ENCODE measurements at places on chromosomes 13 and 19. TPM values are rescaled to one million over a fixed set of nuclear protein-coding genes. Genes with fewer than 3 reads are reported as not detected.

The KLK3 gene
- total RNA-seq = not detected

The FAAP24 gene
- 2.4 TPM for total RNA-seq

The HRC gene
- not detected for total RNA-seq

The DIRAS1 gene
- 4.9 TPM for total RNA-seq

The FUT2 gene
- total RNA-seq = not detected

GRCh38 chr13:44498502-44498901 lies 77.6 kb downstream of the TSC22D1 start:
- no peak for DNase-seq

GRCh38 chr13:93788456-93788855 lies 561.8 kb downstream of the GPC6 start:
- no peak for DNase-seq

- DNase-seq = no peak
Measured at GRCh38 chr13:107217251-107217650, 649.3 kb upstream of the ARGLU1 start.

DNA sequence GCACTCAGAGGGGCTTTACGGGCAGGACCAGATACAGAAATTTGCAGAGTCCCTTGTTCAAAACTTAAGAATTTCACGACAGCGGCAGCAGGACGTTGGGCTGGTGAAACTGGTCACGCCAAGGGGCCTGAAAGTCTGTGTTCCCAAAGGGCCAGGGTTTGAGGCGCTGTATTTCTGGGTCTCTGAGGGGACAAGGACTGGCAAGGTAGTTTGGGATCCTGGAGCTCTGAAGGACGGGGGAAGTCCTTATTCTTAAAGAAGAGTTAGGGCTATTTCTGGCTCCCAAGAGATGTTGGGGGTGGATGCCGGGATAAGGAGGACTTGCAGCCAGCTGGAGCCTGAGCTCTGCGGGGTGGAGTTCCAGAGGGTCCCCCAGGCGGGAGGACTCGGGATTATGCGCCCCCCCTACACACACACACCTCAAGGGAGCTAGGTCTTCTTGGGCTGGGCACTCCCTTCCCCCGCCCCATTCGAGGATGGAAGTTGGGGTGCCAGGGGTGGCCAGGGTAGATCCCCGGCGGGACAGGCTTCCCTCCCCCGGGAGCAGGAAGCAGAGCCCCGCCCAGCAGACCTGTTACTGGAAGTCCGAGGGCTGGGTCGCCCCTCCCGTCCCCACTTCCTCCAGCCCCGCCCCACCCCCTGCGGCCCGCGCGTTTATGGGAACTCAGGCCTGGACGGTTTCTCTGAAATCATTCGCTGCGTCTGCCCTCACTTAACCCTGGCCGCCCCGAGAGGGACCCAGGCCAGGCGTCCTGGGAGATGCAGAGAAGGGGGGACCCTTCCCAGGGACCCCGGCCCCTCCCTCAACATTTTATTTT lies 5.6 kb downstream of the BCL3 start:
- DNase-seq = peak; percentile 90

DNA sequence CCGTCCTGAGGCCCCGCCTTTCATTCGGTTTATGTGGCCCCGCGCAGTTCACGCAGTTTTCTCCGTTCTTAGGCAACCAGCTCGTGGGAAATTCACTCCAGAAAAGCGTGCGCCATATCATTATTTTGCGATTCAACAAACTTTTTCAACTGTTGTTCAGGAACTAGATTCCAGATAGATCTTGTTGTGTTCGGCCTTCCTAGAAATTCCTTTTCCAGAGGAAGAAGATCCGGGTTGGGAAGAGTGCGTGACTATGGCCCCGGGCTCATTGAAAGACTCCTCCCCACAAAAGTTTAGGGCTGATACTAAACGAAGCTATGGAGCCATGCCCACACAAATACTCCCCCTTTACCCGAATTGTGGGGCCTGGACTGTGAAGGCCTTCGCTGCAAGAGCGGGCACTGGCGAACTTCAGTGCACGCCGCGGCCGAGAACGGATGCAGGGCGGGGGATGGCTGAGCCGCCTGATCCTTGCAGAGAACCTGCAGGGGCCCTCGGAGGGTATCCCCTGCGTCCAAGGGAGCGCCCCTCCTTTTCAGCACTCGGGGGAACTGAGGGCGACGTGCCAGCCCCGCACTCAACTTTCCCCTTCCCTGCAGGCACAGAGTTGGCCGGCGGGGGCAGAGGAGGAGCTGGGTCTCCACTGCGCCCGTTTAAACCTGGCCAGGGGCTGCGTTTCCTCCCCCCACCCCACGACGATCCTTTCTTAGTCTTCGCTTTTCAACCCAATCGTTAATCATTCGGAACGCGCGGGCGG lies 904 bp upstream of the SOX1 start:
- no peak for DNase-seq

DNA sequence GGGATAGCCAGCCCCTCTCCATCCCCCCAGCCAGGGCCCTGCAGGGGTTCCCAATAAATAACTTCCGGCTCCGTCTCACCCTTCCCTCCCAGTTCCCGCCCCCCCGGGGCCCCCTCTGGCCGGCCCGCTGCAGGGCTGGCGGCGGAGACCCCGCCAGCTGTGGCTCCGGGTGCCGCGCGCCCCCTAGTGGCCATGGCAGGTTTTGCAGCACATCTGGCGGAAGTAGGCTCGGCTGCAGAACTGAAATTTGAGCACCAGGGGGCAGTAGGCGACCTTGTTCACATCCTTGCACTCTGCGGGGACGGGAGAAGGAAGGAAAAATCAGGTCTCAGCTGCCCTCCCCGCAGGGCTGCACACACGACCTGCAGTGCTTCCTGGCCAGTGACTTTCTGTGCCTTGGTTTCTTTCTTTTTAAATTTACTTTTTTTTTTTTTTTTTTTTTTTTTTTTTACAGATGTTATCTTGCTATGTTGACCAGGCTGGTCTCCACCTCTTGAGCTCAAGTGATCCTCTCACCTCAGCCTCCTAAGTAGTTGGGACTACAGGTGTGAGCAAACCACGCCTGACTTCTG lies 3.6 kb upstream of the MYO1F start:
- peak; percentile 81 for DNase-seq

DNA sequence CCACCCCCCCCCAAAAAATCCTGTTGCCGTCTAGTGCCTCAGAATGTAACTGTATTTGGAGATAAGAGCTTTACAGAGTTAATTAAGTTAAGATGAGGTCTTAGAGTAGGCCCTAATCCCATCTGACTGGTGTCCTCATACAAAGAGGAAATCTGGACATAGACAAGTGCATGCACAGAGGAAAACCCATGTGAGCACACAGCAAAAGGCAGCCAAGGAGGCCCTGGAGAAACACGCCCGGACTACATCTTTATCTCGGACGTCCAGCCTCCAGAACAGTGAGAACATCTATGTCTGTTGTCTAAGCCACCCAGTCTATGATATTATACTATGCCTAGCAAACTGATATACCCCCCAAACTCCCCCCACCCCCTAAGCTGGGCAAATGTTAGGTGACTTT lies 193.8 kb downstream of the KATNAL1 start:
- peak; percentile 39 for DNase-seq

DNA sequence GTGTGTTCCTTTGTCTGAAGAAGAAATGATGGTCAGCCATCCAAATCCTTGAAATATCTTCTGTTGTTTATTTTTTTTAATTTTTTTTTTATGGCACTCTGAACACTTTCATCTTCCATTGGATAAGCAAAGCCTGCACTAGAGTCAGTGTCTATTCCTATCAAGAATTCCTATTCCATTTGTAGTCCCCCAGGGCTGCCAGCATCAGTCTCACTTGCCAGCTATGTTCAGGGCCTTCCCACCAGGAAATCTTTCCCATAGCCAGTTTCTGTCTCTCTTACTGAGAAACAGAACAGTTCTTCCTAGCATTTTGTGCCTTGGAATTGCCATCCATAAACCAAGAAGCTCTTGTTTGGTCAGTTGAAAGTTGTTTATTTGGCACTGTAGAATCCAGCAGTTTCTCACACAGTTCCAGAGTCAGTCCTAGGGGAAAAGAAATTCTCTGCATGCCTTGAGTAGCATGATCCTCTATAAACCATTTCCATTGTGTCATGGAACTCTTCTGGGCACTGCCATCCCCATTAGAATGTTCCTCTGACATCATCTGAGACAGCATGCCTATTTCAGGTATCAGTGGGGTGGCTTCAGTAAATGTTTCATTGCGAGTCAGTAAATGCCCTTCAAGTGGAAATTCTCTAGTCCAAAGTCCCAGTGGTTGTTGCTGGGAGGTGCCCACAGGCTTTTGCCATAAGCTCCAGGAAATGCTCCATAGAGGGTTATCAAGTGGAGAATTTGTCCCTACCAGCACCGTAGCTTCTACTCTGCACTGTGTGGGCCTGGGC lies 18.7 kb upstream of the SPRYD7 start:
- peak; percentile 12 for DNase-seq

DNA sequence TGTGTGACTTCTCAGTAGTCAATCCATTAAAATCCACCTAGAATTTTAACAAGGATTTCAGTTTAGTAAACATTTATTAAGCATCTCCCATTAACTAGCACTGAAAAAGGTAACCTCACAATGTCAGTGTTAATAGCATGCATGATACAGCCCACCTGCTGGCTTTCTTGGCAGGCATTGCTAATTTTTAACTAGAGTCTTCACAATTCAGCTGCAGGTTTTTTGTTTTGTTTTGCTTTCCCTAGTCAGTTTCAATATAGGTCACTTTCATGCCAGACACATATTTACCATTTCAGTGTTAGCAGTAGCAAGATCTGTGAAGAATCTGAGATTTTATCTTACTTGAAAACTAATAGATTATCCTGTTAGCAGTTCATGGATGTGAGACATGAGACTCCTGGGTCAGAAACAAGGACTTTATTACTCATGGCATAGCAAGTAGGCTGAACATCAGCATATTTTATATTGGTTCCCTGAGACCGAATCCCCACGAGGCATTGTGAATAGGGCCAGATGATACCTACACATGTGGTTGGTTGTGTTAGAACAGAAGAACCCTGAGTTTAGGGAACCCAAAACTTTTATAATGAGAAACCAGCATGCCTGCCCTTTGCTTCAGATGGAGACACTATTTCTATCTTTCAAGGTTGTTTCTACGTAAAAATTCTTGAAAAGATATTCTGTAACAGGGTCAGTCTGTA lies 198.0 kb upstream of the HTR2A start:
- DNase-seq = no peak

- no peak for DNase-seq
Measured at GRCh38 chr19:41085748-41086415, 2.4 kb upstream of the CYP2A13 start.

GRCh38 chr13:50162001-50162400 lies 146.8 kb downstream of the KCNRG start:
- peak; percentile 58 for DNase-seq

GRCh38 chr19:54152878-54153524 lies 6.5 kb downstream of the LENG1 start:
- DNase-seq = peak; percentile 10

DNA sequence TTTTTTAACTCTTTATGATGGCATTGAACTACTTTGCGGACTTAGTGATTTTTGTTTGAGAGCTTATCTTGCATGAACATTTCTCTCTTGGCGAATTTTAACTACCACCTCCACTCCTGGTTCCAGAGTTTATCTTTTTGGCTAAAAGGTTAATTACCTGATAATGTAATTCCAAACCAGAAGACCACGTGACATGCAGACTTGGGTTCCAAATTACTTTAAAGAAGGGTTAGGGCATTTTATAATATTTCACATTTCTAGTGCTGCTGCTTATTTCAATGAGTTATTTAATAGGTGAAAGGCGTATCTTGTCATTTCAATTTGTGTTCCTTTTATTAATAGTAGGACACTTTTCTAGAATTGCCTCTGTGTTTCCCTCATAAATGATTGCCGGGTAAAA lies 52.0 kb downstream of the TDRD12 start:
- no peak for DNase-seq

- no peak for DNase-seq
Measured at GRCh38 chr13:114225610-114226009, 9.1 kb upstream of the CDC16 start.

GRCh38 chr13:21147827-21148226 lies 28.5 kb downstream of the SKA3 start:
- DNase-seq = no peak

DNA sequence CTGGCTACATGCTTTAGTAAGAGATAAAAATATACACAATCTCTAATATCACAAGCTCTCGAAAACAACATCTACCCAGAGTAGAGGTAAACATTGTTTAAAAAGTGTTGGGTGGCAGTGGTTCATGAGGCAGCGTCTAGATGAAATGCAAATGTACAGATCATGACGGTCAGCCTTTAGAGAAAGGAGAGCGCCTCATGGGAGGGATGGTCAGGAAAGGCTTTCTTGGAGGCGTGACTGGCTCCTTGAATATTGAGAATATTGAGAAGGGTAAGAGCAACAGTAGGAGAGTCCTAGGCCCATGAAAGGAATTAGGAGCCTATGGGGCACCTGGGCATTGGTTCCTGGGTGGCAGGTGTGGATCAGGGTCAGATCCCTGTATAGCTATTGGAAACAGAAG lies 10.6 kb downstream of the HNRNPUL1 start:
- DNase-seq = no peak

DNA sequence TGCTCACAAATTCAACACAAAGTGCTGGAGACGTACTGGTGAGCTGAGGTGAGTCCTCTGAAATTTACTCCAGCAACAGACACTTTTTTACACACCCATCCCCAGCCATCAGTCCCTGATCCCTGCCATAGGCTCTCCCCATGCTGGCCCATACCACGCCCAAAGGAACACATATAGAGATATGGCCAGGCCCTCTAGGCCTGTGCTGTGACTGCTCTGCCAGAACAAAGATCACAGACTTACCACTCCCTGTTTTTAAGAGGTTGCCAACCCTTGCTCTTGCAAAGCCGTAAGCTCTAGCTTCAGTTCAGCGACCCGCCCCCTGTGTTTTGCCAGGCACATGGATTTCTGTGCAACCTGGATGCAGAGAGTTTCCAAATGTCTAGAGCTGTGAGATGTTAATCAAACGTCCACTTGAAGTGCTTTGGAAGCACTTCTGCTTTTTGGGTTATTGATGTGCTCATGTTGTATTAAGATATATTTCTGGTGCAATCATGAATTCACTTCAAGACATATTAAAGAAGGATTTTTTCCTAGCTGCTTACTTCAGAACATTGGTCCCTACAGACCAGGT lies 59.7 kb downstream of the DLEU7 start:
- DNase-seq = no peak

GRCh38 chr13:32125751-32126150 lies 94.2 kb downstream of the FRY start:
- DNase-seq = peak; percentile 53
